ENCODE measurements at places on chromosomes 13 and 19. TPM values are rescaled to one million over a fixed set of nuclear protein-coding genes. Genes with fewer than 3 reads are reported as not detected.

Gene SPRYD7
- 12.0 TPM for total RNA-seq

Gene KCNC3
- 1.3 TPM for total RNA-seq

Gene ZNF8
- 1.0 TPM for total RNA-seq

Gene LRRC8E
- 5.7 TPM for total RNA-seq

Gene PDX1
- 0.08 TPM for total RNA-seq

Gene HCN2
- total RNA-seq = 35.3 TPM

Gene CGB8
- 3.5 TPM for total RNA-seq

Gene NLRP4
- total RNA-seq = not detected

Gene GAPDHS
- total RNA-seq = not detected

Gene SLC1A6
- total RNA-seq = not detected

Gene KL
- total RNA-seq = 0.04 TPM

Gene ISOC2
- total RNA-seq = 64.8 TPM

Gene KIRREL2
- total RNA-seq = 0.49 TPM

Gene SULT2B1
- total RNA-seq = 16.4 TPM

Gene ACER1
- total RNA-seq = not detected

Gene BCAM
- 69.6 TPM for total RNA-seq

Gene ATXN8OS
- not detected for total RNA-seq

Gene ZNF584
- total RNA-seq = 17.5 TPM

Gene NANOS3
- 3.2 TPM for total RNA-seq

Gene PTPRH
- total RNA-seq = 5.3 TPM

Gene ZFR2
- 0.24 TPM for total RNA-seq

Gene ATP8B3
- total RNA-seq = 3.1 TPM

Gene ZSWIM9
- 7.2 TPM for total RNA-seq

Gene ZNF211
- 6.8 TPM for total RNA-seq

Gene URAD
- not detected for total RNA-seq

Gene ZNF556
- not detected for total RNA-seq

Gene CHST8
- total RNA-seq = 0.24 TPM

Gene B3GNT3
- 4.6 TPM for total RNA-seq

Gene PEAK3
- not detected for total RNA-seq

Gene KASH5
- not detected for total RNA-seq

Gene KLK15
- total RNA-seq = not detected

Gene NUMBL
- 48.5 TPM for total RNA-seq

Gene TMEM272
- total RNA-seq = not detected

Gene KLF1
- total RNA-seq = 0.05 TPM

Gene CTXN1
- total RNA-seq = 22.8 TPM

Gene PTGER1
- not detected for total RNA-seq

Gene MBD3L2
- total RNA-seq = not detected

Gene ZNF543
- 1.3 TPM for total RNA-seq

Gene ZNF534
- not detected for total RNA-seq

Gene CCDC8
- not detected for total RNA-seq

Data from A549 treated with CORT108297 at 1 μM for 4 hours (cell line).